GM20000 (cell line): ENCODE measurements at places on chromosomes 6 and 20.

DNA sequence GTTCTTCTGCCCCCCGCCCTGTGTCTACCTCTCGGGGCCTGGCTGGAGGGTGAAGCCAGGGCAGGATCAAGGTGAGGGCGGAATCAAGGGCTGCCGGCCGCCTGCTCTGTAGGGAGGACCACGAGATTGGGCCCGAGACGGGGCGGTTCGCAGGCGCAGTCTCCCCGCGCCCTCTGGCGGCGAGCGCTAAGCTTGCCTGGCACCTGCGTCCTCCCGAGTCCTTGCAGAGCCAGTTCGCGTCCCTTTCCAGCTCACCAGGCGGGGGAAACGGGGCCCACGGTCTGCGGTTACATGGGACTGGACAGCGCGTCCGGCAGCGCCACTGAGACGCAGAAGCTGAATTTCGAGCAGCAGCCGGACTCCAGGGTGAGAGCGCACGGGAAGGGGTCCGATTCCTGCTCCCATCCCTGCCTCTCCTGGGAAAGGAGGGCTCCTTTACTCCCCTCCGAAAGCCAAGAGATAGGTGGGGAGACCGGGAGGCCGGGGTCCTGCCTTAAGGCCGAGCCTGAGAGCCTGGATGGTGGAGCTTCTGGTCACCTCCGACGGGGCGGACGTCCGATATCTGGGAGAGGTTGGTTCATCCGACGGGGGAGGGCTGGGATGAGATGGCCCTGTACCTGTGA is 3.6 kb upstream of the MATN4 start:
- peak; percentile 86 for DNase-seq

- no peak for DNase-seq
These were observed 99.2 kb downstream of the SLC22A3 start for GRCh38 chr6:160447350-160447749.

- no peak for DNase-seq
These were observed 42.3 kb downstream of the STK38 start for GRCh38 chr6:36504982-36505381.

DNA sequence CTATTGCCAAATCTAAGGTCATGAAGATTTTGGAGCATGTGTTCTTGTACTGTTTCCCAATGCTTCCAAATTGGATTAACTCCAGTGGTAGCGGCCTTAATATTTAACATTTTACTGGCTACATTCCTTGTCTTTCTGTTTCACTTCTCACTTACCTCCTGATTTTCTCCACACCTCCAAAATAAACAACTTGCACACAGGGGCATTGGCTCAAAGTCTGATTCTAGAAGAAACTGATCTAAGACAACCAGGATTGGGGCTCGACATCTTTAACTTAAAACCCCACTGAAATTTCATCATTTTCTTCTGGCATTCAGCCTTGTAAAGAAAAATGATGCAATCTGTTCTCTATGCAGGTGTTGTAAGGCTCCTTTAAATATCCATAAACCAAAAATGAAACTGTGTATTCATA is 557.9 kb upstream of the ID4 start:
- DNase-seq: no peak

GRCh38 chr6:150079604-150080003 is 10.7 kb upstream of the ULBP3 start:
- no peak for DNase-seq

DNA sequence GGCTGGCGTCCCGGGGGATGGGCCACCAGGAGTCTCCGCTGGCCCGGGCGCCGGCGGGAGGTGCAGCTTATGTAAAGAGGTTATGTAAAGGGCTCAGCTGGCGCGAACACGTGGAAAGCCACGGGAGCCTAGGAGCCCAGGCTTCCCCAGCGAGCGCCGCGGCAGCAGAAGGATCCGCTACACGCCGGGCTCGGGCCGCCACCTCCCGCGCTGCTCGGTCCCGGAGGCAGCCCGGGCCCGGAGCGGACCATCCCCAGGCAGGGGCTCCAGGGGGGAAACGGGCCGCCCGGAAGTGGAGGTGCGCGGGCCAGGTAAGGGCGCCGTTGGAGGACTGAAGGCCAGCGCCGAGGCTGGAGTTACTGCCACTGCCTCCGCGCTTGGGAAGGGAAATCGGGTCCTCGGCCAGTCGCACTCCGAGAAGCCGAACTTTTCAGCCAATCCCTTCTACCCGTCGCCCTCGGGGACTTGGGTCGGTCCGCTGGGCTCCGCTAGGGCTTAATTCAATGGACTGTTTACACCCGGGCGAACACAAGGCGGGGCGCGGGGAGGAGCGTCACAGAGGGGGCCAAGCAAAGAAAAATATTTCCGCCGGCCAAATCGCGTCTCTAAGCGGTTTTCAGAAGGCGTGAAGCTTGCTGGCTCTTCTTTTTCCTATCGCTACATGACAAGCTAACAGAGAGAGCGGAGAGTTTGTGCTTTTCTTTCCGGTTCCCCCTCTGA is 398 bp downstream of the STK35 start:
- peak; percentile 95 for DNase-seq

DNA sequence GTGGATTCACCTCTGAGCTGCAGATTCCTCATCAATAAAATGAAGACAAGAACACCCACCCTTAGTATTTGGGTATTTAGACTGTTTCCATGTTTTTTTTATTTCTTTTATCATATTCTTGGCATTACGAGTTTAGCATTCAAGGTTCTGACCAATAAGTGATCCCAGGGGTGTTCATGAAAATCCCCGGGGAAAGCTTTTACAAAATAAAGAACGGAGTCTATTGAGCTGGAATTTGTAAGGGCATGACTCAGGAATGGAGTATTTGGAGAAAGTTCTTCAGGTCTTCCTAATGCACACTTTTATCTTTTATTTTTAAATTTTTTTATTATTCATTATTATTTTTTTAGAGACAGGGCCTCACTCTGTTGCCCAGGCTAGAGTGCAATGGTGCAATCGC is 19.4 kb upstream of the TOX2 start:
- DNase-seq: no peak

DNA sequence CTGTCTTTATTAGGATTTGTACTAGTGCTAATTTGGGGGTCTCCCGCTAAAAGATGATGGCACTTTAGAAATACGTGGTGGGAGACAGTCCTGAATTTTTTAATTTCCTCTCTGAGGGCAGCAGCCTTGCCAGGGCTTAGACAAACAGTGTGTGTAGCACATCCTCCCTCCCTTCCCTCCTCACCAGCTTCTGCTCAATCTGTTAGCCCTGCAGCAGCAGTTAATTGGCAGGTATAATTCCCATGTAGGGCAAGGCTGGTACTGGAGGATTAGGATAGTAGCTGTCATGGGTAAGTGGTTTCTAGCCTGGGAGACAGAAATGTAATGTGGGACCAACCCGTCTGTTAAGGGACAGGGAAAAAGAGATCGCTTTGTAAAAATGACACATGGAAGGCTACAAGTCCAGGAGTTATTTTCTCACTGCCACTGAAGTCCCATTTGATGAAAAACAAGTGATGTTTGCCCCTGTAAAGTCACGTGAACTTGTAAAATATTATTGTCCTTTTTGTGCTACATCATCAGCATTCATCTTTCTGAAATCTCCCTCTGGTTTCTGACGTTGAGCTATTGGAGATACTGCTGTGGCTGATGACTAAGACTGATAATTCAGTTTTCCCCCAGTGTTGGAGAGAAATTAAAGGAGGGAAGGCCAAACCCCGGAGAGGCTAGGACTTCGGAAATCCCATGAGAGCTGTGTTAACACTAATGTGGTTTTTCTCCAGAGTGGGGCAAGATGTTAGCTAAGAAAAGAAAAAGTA is 40.6 kb downstream of the CTNNBL1 start:
- no peak for DNase-seq

DNA sequence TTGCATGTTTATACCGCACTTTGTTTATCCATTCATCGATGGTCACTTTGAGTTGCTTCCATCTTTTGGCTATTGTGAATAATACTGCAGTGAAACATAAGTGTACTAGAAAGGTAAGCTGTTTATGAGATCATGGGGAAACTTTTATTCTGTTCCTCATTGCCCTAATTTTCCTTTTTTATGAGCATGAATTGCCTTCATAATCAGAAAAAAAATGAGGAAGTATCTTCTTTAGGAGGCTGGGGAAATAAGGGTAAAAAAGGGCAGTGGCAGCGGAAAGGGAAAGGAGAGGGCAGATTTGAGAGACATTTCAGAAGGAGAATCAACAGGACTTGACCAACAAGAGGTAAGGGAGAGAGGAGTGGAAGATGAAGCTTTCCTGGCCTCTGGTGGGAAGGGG is 14.3 kb upstream of the SERINC3 start:
- no peak for DNase-seq

GRCh38 chr6:15554728-15555100 is 108.1 kb downstream of the DTNBP1 start:
- DNase-seq: no peak

DNA sequence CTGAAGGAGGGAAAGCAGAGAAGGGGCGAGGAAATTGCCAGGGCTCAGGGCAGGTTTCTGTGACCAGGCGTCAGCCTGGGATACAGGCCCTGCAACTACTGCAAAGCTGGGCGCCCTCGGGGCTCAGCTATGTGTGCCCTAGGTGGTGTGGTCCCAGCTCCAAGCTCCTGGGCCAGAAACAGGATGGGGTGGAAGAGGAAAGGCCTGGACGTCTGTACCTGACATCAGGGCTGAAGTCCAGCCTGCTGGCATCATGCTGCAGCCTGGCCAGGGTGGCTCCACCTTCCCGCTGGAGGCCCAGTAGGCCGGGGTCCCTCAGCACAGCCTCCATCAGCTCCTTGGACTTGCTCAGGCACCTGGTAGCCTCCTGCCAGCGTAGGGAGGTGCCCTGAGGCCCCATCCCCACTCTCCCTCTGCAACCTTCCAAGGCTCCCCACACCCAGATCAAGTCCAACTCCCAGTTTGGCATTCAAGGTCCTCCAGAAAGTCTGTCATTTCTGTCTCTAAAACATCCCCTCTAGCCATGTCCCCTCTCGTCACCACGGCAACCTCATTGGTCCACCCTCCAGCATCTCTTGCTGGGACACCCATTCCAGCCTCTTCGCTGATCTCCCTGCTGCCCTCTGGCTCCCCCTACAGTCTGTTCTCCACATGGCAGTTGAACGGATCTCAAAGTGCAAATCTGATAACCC is 38.2 kb downstream of the KIAA1755 start:
- DNase-seq: peak; percentile 80

DNA sequence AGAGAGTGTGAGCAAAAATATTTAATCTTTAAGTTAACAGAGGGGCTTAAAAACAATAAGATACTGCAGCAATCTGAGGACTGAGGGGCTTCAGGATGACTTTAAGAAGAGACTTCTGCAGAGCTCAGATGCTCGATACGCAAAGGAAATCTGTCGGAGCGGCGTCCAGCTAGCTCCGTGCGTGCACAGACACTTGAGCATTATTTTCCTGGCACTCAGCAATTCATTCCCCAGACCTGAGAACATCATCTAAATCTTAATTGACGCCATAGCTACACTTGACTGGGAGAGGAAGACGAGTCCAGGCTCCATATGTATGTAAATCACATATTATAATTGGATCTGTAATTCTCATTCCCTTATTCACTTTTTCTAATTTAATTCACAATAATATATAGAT is 228.2 kb downstream of the SOD2 start:
- DNase-seq: no peak

- no peak for DNase-seq
These were observed 34.3 kb upstream of the TNFRSF21 start for GRCh38 chr6:47344022-47344421.

GRCh38 chr6:157222201-157222981 is 100.9 kb downstream of the TMEM242 start:
- no peak for DNase-seq

DNA sequence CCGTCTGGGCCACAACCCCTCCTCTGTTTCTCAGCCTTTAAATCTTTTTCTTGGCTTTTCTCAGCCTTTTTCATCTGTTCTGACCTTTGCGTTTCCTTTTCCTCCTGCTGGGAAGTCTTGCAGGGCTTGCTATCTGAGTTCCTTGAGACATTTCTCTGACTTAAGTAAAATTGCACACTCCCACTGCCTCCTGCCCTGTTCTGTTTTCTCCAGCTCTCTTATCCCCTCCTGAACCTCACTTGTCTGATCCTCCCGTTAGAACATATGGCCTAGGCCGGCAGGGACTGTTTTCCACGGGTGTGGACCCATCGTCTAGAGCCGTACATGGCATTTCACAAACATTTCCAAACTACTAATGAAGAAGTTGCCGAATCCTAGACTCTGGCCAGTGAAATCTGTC is 63.0 kb downstream of the ARID1B start:
- no peak for DNase-seq

- DNase-seq: no peak
These were observed at the start of gene ARG1 for GRCh38 chr6:131572686-131573415. ARG1 (plus strand) TSS chr6:131573226; CDS start chr6:131573283, 57 bp downstream.

- no peak for DNase-seq
These were observed 111.9 kb upstream of the SIRPG start for GRCh38 chr20:1769491-1769890.

DNA sequence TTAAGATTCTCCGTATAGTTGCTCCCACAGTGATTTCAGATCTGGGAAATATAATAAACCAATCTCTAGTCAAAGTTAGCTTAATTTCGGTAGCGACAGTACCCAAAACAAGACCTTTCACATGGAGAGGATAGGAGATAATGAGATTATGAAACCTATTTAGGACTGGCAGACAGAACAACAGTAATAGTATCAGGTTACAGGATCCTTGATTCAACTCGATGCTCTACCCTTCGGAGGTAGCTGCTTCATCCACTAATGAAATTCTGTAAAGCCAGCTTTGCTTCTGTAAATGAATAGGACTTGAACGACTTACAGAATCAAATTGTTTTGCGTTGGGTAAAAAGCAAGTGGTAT is 534 bp upstream of the AKIRIN2 start:
- DNase-seq: no peak

DNA sequence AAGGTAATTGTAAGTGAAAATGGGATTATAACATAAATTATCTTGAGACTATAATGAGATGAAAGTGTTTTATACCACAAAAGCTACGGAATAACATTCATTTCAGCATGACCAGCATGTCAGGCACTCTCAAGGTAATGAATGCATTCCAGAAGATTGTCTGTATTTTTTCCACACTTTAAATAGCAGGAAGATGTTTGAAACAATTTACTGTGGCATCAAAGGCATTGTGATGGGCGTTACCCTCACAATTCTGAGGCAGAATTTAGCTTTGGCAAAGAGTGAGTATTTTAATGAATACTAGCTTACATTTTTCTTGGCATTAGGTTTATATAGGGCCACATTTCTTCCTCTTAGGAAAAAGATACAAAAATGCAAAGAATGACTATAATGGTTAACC is 627.2 kb downstream of the BCKDHB start:
- no peak for DNase-seq

GRCh38 chr6:115914098-115914497 is 146.6 kb downstream of the FRK start:
- DNase-seq: no peak

DNA sequence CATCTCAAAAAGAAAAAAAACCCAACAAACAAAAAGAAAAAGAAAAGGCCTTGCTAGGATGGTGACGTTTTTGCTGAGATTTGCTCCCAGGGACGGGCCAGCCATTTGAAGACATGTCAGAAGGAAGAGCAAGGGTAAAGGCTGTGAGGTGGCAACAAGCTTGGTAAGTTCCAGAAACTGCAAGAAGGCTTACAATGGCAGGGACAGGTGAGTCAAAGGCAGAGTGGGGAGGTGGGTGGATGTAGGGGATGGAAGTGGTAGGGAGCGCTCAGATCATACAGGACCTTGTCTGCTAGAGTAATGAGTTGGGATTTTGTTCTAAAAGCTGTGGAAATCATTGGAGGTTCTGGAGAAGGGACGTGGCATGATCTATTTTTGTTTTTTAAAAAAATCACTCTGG is 4.3 kb downstream of the KIF3B start:
- DNase-seq: no peak
